ENCODE measurements at places on chromosomes 5 and 9.

GRCh38 chr9:107588393-107588792 lies 98.8 kb upstream of the KLF4 start:
- no peak for DNase-seq

- DNase-seq, result no peak
These were observed 1.4 kb downstream of the ZFR start for GRCh38 chr5:32443145-32443540.

DNA sequence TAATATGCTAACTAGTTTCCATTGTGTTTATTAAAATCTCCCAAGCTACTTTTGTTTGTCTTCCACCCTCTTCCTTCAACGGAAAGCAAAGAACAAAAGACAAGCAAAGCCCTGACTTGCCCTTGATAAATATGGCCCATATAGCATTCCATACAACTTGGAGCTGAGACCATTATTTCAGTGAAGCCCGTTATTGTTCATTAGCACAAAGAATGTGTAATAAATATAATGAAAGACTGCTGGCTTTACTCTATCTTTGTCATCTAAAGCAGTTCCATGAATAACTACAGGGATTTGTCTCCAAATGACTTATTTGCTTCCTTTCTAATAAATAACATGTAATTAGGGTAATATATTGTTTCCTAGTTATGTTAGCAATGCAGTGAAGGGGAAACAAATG lies 270.7 kb upstream of the TLE4 start:
- DNase-seq, result no peak

DNA sequence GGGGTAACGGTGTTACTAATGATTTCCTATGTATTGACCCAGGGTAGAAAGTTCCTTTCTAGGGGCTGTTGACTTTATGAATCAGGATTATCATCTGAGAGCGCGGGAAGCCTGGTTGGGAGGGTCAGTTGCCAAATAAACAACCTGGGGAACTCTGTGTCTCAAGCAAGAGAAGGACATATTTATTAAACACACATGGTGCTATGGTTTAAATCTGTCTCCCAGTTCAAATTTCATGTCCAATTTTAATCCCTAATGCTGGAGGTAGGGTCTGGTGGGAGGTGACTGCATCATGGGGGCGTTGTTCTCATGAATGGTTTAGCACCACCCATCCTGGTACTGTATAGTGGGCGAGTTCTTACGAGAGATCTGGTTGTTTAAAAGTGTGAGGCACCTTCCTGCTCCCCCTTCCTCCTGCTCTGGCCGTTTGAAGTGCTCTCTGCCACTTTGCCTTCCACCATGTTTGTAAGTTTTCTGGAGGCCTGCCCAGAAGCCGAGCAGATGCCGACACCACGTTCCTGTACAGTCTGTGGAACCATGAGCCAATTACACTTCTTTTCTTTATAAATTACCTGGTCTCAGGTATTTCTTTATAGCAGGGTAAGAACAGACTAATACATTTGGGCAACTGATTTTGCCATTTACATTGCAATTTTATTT lies 19.7 kb upstream of the GAS1 start:
- no peak for DNase-seq

GRCh38 chr9:93450945-93451815 lies at the start of gene FAM120A:
Gene FAM120A (plus strand): TSS chr9:93451685. CDS start chr9:93451916, 231 bp downstream.
- DNase-seq, result peak; percentile 67

GRCh38 chr9:120310035-120310434 lies 269.9 kb downstream of the CDK5RAP2 start:
- no peak for DNase-seq

DNA sequence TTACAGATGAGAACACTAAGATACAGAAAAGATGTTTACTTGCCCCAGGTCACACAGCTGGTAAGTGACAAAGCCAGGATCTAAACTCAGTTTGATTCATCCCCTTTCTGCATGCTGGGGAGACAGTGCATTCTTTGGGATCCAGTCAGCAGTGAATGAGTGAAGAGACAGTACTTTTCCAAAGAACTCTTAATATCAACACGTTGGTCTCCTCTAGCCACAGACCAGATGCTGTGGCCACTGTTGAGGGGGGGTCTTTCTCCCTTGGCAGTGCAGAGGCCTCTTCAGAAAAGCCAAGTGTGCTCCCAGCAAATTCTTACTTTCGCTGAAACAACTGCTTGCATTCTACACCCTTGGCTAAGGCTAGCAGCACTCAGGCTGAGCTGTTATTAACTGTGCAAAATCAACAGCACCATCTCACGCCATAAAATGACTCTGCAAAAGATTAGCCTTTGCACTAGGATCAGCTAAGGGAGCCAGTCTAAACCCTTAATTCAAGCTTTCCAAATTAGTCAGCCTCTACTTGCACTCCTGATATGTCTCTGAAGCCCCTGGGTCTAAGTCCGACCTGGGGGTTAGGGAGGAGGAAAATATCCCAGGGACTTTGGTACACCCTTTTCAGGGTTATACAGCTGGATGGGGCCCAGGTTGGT lies 4.8 kb upstream of the TMEM171 start:
- no peak for DNase-seq

DNA sequence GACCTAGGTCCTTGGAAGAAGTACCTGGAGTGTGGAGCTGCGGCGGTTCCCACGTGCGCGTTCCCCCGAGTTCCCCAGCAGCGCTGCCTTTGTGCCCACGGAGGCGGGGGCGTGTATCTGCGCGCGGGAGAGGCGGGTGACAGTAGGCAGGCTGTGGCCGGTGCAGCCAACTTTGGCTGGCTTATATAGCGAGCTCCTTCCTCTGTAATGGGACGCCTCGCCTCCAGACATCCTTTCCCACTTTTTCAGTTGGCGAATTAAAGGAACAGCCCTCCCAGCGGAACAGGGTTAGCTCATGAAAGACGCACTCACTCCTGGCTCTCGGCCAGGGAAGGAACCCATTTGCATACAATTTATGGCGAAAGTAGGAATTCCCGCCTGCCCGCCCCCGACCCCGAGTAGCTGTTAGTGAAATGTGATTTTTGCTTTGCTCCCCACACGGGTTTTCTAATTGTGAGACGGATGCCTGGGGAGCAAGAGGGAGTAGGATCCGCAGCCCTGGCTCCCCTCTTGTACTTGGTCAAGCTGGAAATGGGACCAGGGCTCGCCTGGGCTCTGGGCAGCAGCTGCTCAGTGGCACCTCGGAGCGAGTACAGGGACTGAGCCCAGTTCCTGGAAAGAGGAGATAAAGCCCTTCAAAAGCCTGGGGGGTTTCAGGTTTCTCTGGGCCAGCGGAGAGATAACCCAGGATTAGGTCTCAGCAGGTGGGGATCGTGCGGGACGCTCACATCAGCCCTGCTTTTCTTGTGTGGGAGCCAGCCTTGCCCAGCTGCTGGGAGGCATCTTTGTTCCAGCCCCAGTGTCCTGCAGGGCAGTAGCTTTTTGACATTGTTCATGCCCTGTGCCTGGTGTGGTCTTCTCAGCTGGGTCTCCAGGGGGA lies at the start of gene TNC:
TSS of gene TNC (minus strand) at position 159 of the 880 bp plus-strand sequence. CDS start 27,139 bp downstream, outside the sequence.
- no peak for DNase-seq

GRCh38 chr5:45279109-45279508 lies 417.1 kb downstream of the HCN1 start:
- DNase-seq, result no peak

DNA sequence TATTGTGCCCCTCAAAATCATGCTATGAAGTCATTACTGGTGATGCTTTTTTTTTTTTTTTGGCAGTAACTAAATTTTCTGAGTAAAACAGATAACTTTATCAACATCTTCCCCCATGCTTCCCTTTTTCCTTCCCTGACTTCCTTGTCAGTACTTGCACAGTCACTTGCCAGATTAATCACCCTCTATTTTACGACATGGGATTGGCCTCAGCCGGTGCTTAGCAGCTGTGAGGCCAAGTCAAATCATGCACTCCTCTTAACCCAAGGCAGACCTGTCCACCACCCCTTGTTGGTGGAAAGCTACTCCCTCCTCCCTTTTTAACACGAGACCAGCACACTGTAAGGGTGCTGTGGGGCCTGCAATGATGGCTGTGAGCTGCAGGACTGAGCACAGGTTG lies 118.0 kb upstream of the OTULINL start:
- DNase-seq, result no peak

DNA sequence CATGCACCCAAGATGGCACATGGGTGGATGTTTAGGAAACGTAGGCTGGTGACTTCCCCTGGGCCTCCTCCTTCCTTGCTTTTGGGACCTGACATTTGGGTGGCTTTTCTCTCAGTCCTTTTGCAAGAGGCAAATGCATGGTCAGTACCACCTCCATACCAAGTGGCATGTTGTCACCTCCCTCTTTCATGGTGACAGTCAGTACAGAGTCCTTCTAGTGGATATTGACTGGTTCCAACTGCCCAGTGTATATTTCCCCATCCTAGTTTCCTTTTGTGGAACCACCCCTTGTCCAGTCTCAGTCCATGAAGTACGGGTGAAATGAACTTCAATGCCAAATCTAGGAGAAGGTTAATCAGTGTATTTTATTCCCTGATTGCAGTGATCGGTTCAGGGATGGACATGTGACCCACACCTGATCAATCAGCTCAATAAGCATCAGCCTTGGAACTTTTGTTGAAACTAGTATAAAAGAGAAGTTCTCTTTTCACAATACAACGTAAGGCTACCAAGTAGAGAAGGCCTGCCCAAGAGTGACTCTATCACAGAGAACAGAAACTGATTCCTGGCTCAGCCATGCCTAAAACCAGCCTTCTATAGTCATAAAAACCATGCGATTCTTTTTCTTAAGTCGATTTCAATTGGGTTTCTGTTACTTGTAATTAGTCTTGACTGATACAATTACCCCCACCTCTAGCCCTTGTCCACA lies 143.4 kb upstream of the KLF9 start:
- DNase-seq, result no peak

- no peak for DNase-seq
These were observed 624.2 kb downstream of the PRR16 start for GRCh38 chr5:121088341-121088740.

GRCh38 chr9:60546406-60546805 lies 367.8 kb upstream of the SPATA31A5 start:
- DNase-seq, result no peak

DNA sequence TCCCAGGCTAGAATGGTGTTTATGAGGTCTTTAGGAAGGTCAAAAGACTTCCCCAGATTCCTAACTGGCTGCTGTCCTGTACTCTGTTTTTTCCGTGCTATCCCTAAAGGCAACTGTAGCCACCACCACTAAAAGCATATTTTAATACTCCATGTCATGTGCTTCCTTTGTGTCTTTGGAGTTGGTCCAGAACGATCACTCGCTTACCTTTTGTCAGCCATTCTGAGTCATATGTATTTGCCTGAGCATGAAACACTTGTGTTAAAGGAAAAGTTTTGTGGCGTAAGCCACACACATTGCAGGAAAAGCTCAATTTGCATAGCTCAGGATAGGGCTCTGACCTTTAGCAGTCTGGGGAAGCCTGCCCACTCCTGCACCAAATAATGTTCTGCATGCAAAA lies 299.6 kb downstream of the NTRK2 start:
- DNase-seq, result no peak

GRCh38 chr9:89410641-89411350 lies 87.1 kb downstream of the SEMA4D start:
- peak; percentile 55 for DNase-seq

- DNase-seq, result no peak
These were observed 185.0 kb upstream of the ELL2 start for GRCh38 chr5:96146675-96147074.

DNA sequence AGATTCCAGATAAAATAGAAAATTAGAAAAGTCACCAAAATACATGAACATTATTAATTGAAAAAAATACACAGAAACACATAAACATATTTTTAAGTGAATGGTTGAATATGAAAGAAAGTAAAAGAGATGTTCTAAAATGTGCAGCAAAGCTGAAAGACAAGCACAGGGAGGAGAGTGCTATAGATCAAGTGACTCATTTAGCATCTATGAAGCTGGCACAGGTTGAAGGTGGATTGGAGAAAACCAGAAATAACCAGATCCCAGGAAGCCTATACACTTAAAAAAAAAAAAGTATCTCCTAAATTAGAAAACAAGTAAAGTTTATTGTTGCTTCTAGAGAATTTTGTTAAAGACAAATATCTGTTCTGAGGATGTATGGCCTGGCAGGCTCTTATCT lies 338.9 kb downstream of the CDH12 start:
- no peak for DNase-seq

DNA sequence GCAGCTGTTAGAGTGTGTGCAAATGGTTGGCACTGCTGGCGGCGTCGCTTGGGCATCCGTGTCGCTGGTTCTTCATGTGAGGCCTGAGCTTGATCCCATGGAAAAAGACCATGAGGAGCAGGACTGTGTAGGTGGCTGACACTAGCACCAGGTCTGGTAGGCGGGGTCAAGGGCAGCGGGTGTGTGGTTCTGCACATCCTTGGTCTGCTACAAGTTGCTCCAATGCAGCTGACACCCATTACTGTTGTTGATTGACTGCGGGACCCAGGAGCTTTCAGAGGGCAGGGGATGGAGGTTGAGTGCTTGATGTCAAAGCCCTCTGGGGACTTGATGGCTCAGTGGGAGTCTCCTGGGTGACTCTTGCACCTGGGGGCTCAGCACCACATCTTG lies 29.0 kb upstream of the PITX1 start:
- DNase-seq, result no peak
